ENCODE measurements at places on chromosomes 12 and 14.

- DNase-seq = peak; percentile 72
Observed at GRCh38 chr12:85016413-85016812, 19.7 kb downstream of the TSPAN19 start.

DNA sequence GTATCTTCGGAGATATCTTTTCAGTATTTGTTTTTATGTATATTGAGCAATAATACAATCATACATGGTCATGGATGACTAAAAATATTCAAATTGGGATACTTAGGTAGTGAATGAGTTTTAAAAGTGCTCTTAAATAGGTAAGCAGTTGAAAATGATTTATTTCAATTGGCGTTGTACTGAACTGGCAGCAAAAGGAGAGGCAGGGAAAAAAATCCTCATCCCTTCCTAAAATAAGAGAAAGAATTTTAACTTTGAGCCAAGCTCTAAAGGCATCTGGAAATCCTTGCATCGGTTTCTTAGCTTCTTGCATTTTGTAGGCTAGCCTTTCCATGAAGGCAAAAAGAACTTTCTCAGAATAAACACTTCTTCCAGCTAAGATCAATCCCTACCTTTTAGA is 125.2 kb downstream of the MGST1 start:
- no peak for DNase-seq

GRCh38 chr12:2387103-2387834 is 334.5 kb downstream of the CACNA1C start:
- peak; percentile 65 for DNase-seq

DNA sequence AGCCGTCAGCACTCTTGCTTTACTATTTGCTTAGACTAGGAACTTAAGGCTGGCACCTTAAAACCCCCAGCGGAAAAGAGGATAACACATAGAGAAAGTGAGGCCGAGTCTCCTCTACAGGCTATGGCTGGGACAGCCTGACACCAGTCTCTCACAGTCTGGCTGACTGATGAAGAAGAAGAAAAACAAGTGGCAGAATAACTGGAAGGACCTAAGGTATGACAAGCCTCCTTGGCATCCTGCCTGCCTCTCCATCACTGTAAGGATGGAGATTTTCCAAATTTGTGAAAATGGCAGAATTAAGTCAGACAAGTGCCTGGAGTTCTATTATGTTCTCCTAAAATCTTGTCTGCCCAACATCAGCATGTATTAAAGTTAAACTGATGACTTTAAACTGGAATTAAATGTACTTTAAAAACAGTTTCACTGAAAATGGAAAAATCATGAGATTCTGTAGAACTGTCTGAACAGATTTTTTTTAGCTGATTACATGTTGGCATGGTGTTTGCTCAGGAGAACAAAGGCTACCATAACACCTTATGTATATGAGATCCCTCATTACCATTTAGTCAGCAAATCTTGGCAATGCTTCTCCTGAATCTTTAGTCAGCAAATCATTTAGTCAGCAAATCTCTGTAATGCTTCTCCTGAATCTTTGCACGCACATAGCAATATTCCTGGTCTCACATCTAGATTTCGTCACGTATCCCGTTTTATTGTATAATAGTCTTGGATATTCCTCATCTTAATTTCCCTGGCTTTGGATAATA is 140.3 kb upstream of the AEBP2 start:
- peak; percentile 22 for DNase-seq

GRCh38 chr12:103505371-103506236 is 9.8 kb upstream of the C12orf42 start:
- no peak for DNase-seq

GRCh38 chr14:103737432-103738045 is 21.9 kb downstream of the ZFYVE21 start:
- DNase-seq = peak; percentile 15

- no peak for DNase-seq
Observed at GRCh38 chr14:100140452-100141078, 18.9 kb downstream of the DEGS2 start.

DNA sequence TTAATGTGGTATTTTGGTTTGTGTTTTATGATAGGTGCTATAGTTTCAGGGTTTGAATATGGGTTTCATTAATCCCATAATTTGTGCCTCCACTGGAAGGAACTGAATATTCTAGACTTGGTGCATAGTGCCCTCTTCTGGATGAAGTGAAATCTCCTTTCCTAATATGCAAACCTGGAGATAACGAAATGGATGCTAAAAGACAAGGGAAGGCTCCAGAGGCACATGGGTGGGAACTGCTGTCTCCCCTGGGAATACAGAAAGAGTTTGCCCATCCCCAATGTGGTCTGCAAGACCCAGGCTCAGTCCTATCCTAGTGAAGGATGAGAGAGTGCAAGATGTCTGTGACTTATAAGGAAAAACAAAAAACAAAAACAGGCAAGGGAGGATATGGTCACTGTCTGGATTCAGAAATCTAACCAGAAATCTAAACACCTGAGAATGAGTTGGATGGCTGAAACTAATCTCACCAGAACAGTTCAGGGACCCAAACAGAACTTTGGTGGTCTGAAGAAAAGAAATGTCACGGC is 142.3 kb upstream of the TMPO start:
- DNase-seq = peak; percentile 59

DNA sequence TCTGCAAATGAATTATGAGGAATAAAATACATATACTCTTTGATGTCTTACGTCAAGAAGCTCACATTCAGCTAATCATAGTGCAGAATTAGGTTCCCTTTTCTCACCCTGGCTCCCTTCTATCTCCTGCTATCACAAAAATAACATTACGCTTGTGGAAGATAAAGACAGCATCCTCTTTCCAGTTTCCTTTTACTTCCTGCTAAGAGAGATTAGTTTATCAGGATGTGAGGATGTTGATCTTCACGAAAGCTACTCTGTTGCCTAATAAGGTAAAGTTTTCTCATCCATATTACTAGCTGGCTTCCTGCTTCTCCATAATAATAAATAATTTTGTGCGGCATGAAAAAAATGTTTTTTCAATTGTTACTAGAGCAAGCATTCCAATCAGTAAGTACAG is 217.7 kb upstream of the DCN start:
- DNase-seq = no peak

GRCh38 chr12:11581179-11581755 is 68.2 kb upstream of the ETV6 start:
- DNase-seq = peak; percentile 73

All from EH (cell line).